ENCODE measurements at places on chromosomes 3 and 15.

DNA sequence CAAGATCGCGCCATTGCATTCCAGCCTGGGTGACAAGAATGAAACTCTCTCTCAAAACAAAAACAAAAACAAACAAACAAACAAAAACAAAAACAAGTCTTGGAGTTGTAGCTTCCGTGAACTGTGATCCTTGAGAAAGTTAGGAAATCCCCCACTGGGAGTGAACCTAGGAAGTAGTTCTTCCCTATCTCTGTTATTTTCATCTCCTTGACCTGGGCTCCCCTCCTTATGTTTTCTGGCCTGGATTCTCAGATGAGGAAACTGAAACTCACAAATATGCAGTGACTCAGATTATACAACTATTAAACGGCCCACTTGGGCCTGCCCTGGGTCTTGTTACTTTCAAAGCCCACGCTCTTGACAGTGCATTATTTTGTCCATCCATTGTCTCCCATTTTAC lies 29.7 kb downstream of the SAXO2 start:
- no peak for DNase-seq

DNA sequence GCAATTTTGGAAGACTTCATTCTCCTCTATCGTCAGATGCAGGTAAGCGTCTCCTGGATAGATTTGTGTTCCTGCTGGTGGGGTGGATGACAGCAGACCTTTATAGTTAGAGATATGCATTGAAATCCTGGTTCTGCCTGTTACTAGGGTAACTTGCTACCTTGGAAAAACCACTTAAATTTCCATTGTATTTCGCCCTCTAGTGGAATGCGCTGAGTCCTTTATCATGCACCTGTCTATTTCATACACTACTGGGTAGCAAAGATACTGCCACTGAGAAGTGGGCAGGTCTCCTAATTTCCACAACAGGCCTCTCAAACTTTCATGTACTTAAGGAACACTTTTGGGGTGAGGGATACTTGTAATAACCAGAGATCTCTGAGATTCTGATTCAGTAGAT lies 209.5 kb upstream of the SUCLG2 start:
- DNase-seq: no peak

DNA sequence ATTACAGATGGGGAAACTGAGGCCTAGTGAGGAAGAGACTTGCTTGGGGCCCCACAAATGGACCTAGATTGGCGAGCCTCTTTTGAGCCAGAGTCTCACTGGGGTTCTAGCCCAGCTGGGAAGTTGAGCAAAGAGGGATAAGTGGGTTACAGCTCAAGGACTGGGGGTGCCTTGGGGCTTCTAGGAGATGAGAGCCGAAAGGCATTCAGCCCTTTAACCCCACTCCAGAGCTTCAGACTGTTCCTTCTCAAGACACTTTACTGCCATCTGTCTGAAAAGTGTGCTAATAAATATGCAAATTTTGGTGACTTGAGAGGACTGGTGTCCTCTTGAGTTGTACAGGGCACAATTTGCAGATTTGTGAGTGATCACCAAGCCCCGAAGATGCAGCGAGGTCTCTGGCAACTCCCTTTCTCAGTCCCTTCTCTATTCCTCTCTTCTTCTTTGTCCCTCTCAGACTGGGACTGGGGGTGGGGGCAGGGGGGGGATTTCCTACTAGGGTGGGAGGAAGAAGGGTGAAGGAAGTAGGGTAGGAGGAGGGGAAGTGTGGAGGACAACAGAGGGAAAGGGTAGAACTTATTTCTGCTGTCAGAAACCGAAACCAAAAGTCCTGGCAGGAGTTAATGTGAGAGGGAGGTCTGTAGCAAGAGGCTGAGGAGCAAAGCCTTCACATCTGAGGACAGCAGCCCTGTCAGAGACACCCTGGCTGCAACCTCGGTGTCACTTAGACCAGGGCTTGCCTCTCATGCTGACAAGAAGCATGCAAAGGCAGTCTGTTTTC lies 16.2 kb upstream of the ANKDD1A start:
- DNase-seq: no peak

- no peak for DNase-seq
These were observed 177.3 kb downstream of the NFKBIZ start for GRCh38 chr3:102026656-102027055.

DNA sequence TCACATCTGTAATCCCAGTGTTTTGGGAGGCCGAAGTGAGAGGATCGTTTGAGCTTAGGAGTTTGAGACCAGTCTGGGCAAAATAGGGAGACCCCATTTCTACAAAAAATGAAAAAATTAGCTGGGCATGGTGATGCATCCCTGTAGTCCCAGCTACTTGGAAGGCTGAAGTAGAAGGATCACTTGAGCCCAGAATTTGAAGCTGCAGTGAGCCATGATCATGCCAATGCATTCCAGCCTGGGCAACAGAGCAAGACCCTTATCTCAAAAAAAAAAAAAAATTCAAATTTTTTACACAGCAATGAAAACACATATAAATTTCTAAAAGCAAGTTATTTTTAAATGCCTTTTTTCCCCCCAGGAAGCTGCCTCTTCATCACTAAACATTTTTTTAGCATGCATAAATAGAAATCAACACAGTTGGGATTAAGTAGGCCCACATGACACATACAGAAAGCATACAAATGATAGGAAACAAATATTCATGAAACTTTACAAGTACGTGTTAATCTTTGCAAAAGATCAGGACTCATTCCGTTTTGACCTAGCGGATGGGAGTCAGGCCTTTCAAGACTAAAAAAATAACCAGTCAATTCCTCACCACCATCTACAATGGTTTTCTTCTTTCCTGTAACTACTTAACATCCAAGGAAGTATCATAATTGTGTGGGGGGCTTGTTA lies 45.6 kb upstream of the IGDCC4 start:
- DNase-seq: no peak

GRCh38 chr15:92097474-92098178 lies 244.1 kb downstream of the SLCO3A1 start:
- DNase-seq: no peak

DNA sequence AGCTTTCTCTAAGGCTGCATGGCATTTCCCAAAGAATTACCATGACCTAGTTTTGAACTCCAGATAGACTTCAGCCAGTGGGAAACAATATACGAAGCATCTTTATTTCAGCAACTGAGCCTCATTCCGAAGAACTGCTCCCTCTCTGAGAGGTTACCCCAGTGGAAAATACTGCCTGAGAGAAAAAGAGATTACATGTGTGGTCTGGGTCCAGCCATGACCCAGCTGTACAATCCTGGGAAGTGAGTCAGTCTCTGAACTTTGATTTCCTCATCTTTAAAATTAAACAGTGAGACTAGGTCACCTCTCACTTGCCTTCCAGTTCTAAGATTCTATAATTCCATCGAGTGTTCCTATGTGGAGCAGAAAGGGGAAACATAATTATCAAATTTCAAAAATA lies 42.4 kb downstream of the TNIK start:
- no peak for DNase-seq

DNA sequence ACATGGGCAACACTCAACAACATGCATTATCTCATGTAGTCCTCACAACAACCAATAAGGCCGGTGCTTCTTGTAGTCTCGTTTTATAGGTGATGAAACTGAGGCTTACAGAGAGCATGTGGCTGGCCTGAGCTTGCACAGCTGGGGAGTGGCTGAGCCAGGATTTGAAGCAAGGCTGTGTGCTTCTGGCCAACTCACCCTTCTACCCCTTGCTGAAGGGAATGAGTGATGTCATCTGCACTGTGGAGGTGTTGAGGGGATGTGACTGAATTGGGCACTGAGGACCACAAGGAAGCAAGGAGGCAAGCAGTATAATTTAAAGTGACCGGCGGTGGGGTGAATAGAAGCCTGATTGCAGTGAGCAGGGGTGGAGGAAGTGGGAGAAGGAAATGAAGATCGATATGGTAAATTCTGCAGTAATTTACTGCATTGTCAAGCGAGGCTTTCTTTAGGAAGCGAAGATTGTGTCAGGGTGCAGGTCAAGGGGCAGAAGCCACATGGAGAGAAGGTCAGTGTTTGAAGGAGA lies 62.3 kb downstream of the MINAR1 start:
- no peak for DNase-seq

DNA sequence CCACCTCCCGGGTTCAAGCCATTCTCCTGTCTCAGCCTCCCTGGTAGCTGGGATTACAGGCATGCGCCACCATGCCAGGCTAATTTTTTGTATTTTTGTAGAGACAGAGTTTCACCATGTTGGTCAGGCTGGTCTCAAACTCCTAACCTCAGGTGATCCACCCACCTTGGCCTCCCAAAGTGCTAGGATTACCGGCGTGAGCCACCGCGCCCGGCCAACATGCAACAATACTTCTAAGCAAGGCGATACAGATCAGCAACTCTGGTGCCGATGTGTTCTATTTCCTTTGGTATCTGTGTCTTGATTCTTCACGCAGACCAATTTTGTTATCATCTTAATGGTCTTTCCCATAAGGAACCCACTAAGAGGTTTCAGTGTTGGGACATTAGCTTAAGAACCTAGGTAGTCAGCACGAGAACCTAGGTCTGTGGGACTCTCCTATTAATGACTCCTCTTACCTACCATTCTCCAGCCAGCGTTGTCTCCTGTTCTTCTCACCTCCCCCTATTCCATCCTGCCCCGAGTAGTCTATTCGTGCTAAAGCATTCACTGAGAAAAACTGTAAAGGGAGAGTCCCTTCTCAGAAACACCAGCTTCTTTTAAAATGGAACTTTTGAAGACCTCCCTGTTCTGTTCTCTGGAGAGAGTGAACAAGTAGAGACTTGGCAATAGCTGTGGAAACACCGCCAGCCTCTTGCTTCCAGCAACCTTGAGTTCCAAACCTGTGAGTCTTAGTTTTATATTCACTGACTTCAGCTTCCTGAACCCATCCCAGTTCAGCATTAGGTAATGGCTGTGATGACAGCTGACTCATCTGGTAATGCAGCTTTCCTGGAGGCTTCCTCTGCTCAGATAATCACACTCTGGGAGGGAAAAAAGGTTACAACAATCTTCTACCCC lies 61.2 kb downstream of the TSC22D2 start:
- no peak for DNase-seq

GRCh38 chr3:151431940-151432339 lies 28.9 kb downstream of the IGSF10 start:
- DNase-seq: no peak

- DNase-seq: no peak
These were observed 362.8 kb upstream of the RGMA start for GRCh38 chr15:93451822-93452221.

- no peak for DNase-seq
These were observed 63.2 kb upstream of the SPPL2A start for GRCh38 chr15:50828610-50829206.

DNA sequence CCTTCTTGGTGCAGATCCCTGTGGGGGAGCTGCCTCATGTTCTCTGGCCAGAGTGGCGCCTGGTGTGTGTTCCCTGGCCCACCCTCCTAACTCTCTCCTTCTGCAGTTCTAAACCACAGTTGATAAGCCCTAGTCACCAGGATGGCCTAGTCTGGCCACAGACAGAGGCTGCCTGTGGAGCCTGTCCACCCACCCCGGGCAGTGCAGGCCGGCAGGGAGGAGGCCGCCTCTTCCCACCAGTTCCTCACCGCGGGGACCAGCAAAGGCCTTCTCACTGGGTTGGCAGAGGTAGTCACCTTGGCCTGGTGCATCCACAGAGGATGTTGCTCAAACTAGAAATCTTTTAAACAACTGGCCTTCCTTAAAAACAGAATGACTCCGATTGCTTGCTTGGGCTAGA lies 276.4 kb upstream of the TTC14 start:
- no peak for DNase-seq

GRCh38 chr15:29968895-29969561 lies 113.7 kb upstream of the GOLGA8J start:
- DNase-seq: no peak

GRCh38 chr15:96297783-96298182 lies 32.7 kb upstream of the NR2F2 start:
- DNase-seq: no peak

GRCh38 chr3:34157491-34157890 lies 359.1 kb downstream of the PDCD6IP start:
- no peak for DNase-seq

GRCh38 chr3:11613851-11614487 lies 29.7 kb downstream of the VGLL4 start:
- DNase-seq: no peak

GRCh38 chr3:16300881-16301359 lies 35.9 kb downstream of the OXNAD1 start:
- no peak for DNase-seq

DNA sequence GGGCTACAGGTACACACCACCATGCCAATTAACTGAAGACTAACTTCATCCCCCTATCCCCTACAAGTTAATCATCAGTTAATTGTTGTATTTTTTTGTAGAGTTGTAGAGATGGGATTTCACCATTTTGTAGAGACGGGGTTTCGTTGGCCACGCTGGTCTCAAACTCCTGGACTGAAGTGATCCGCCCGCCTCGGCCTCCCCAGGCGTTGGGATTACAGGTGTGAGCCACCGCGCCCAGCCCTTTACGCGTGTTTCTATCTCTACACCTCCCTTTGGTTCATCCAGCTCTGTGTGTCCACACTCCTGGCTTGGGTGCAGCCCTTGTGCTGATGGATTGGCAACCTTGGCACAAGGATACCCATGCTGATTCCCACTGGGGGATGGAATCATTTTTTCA lies 258.8 kb downstream of the FAM43A start:
- DNase-seq: no peak

DNA sequence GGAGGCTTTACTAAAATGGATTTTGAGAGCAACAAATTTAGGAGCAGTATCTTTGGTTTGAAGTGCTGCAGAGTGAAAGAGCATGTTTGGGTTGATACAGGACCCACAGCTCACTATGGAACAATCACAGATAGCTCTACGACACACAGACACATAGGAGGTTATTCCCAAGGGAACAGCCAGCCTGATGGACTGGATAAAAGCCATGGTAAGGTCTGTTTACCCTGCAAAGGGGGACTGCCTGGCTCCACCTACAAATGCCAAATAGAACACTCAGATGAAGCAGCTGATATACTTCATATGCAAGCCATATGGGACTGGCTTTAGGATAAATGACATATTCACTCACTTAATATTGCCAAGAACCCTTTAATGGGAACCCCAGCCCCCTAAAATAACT lies 75.4 kb downstream of the CDC25A start:
- DNase-seq: no peak

GRCh38 chr3:55801676-55802075 lies 314.6 kb upstream of the WNT5A start:
- DNase-seq: no peak

DNA sequence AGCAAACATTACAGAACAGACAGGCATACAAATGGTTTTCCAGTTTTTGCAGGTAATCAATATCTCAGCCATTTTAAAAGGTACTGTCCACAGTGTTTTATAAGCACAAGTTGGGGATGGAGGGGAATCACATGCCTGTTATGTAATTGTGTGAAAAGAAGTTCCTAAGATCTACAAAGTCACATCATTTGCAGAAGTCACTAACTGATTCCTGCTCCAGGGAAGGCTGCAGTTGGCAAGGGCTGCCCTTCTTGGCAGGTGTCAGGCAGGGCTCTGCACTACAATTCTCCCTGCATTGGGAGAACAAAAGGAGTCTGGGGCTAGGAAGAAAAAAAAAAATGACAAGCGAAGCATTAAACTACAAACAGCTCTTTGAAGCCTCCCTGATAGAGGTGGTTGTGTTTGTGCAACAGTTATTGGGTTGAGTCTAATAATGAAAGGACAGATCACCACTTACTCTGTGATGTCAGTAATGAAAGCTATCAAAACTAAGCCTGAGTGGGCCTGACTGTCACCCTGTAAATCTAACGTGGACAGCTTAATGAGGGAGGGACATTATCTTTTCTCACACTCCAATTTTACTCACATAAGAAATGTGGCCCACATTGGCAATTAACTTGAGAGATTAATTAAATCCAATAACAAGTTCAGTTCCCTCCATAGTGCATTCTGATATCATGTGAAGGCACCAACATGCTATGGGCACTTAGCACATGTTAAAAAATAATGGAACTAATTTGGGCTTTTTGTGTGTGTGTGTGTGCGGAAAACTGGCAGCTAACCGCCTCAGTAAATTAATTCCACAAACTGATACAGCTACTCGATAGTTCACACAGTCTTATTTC lies 242.9 kb downstream of the FHIT start:
- no peak for DNase-seq
